Cerebellar nuclear complex (tissue), 1 donor: ENCODE measurements at places on chromosomes 12 and 14.

DNA sequence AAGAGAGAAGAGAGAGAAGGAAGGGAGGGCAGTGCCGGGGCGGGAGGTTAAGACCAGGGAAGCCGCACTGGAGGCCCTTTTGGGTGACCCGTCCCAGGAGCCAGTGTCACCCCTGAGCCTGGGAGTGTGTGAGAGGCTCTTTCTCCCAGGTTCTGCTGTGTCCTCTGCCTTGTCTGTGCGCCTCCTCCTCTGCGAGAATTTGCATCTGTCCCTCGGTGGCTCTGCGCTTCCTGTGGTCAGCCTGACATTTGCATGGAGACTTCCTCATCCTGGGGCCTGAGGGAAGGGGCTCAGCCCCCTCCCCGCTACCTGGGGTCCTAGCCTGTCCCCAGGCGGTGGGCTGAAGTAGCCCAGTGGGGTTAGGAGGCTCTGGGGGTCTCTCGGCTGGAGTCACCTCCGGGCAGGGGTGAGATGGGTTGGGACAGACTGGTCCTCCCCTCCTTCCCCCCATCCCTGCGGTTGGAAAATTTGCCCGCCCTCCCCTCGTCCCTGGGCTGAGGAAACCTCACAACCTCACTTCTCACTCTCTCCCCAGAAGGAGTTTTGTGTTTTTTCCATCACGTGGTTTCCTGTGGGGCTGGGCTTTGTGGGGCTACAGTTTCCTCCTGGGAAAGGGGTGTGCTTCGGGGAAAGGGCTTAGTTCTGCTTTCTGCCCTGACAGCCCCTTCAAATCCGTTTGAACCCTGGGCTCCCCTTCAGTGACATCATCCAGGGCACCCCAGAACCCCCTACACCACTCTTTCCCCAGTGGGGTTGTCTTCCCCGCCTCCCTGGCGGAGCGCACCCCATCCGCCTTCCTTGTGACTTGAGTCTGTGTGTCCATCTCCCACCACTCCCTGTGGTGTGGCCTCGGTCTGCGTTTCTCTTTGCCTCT is 2.5 kb downstream of the PTPN6 start:
- no peak for DNase-seq

GRCh38 chr12:26124446-26125399 is at the start of gene BHLHE41:
TSS of gene BHLHE41 (minus strand) at chr12:26125037. CDS start at chr12:26124779, 258 bp downstream.
- peak; percentile 69 for DNase-seq

GRCh38 chr12:28998662-28999120 is 150.4 kb upstream of the FAR2 start:
- no peak for DNase-seq

- DNase-seq, result no peak
Measured at GRCh38 chr14:20720741-20721140, 24.9 kb upstream of the EDDM3A start.

DNA sequence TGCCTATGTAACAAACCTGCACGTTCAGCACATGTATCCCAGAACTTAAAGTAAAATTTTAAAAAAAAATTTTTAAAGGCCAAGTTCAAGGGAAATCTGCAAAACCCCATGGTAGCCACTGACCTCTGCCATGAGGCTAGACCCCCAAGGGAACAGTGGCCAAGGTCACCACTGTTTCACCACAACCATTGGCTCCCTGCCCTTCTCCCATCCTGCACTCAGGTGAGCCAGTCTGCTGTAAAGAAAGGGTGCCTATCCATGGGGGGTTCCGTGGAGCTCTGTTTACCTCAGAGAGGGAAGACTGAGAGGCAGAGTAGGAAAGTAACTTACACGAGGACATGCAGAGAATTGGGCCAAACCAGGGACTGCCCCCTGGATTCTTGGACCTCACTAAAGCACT is 38.6 kb downstream of the VWF start:
- no peak for DNase-seq

DNA sequence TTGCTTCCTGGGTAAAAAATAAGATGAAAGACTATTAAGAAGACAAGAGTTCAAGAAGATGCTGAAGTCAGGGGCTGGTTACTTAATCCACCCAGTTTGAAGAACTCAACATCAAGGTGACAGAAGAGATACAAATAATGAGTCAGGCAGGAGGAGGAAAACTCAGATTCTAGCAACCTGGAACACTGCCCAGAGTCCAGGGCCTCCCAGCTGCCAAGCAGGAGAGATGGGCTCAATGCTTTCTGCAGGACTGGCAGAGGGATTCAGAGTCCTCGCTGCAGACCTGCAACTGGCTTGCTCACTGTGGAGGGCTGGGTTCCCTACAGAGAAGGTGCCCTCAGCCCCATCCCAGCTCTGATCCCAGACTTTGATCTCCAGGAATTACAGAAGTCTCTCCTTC is 28.6 kb upstream of the CEBPE start:
- DNase-seq, result no peak

GRCh38 chr12:55001198-55001868 is 16.8 kb upstream of the TESPA1 start:
- DNase-seq, result no peak

DNA sequence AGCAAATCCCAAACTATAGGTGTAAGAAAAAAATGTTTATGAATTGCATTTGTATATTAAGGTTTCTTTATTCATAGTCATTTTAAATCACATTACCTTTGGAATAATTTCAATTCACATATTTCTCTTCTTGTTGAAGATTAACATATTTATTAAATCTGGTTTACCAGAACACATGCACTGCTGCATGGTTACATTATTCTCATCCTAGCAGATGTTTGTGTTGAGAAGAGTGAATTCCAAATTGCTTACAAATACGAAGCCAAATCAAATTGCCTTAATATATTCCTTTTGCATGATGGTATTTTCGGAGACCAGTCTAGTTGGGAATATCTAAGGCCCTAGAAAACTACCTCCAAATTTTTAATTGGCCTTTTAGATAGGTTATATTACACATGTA is 130.6 kb downstream of the PLEKHA5 start:
- no peak for DNase-seq

DNA sequence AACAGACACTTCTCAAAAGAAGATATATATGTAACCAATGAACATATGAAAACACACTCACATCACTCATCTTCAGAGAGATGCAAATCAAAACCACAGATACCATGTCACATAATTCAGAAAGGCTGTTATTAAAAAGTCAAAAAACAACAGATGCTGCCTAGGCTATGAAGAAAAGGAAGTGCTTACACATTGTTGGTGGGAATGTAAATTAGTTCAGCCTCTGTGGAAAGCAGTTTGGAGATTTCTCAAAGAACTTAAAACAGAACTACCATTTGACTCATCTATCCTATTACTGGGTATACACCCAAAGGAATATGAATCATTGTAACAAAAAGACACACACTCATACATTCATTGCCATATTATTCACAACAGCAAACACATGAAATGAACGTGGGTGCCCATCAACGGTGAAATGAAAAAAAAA is 35.1 kb downstream of the EIF2S3B start:
- DNase-seq, result no peak

DNA sequence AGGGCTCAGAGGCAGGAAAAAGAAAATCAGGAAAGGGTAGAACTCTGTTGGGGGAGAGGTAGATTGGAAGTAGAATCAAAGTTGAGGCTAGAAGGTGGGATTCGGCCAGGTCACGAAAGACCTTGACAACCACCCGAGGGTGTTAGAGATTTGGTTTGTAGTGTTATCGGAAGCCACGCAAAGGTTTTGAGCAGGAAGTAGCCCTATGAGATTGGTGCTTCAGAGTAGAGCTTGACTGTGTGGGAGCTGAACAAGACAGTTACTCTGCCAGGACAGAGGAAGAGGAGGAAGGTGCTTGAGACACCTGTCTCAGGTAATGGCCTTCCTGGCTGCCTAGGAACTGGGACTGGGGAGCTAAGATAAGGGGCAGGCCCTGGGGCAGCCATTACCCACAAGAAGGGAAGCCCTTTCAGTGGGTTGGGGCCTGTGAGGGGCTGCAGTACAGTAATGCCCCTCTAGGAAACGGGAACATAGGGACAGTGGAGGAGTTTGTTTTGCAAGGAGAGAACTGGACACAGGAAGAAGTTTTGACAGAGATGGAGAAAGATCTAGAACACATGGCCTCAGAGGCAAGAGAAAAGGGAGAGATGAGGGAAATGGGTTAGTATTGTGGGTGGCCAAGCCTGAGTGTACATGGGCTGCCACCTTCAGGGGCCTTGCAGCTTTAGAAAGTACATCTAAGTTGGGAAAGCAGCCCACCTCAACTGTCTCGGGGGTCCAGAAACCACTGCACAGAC is 73.5 kb downstream of the RIN3 start:
- no peak for DNase-seq

- no peak for DNase-seq
Measured at GRCh38 chr14:66600416-66600815, 92.5 kb downstream of the GPHN start.

GRCh38 chr12:10454531-10454930 is 1.4 kb upstream of the KLRC1 start:
- no peak for DNase-seq

- DNase-seq, result no peak
Measured at GRCh38 chr12:2039034-2039433, 13.8 kb upstream of the CACNA1C start.

- DNase-seq, result no peak
Measured at GRCh38 chr12:28253161-28253641, 62.9 kb downstream of the CCDC91 start.

- DNase-seq, result no peak
Measured at GRCh38 chr12:507391-507796, 47.7 kb downstream of the B4GALNT3 start.

GRCh38 chr14:68652433-68652690 is 140.5 kb downstream of the ZFP36L1 start:
- DNase-seq, result no peak

- no peak for DNase-seq
Measured at GRCh38 chr14:69665631-69666030, 54.2 kb downstream of the SUSD6 start.

DNA sequence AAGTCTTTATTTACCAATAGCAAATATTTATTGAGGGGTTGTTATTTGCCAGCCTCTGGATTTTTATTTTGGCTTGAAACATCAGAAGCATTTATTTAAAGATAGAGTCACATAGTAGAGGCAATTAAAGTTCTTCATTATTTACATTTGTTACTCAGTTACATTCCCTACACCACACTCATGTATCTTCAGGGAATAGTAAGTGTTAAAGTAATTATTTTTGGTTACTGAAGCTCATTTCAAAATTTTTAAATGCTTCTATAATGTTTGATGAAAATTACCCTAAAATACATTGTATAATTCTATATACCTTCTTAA is 205.6 kb downstream of the ESR2 start:
- DNase-seq, result no peak

- no peak for DNase-seq
Measured at GRCh38 chr12:110165540-110166159, 41.5 kb downstream of the IFT81 start.

DNA sequence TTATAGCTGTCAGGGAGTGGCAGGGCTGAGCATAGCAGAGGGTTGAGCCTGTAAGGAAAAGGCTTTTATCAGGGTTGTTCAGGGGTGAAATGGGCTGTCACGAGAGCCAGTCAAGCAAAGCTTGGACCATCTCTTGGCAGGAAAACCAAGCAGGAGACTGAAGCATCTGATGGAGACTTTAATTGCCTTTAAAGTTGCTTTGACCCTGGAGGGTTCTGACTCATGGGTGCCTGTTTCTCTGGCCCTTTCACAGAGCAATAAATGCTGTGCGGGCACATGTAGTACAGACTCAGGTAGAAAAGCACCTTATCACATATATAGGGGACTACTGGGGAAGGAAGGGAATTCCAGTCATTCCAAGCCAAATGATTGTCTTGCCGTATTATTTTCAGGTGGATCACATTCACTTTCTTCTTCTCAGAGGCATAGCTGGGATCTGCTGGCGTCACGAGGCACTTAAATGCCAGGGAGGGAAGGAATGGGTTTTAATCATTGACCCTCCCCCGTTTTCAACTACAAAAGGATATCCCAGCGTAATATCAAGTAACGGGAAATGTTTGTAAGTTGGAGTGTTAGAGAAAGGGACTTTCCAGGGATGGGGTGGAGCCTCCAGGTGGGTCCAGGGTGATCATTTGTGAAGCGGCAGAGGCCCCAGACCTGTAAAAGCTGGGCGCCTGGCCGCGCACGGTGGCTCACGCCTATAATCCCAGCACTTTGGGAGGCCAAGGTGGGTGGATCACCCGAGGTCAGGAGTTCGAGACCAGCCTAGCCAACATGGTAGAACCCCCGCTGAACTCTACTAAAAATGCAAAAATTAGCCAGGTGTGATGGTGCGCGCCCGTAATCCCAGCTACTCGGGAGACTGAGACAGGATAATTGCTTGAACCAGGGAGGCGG is 34.9 kb downstream of the PLEKHD1 start:
- no peak for DNase-seq

DNA sequence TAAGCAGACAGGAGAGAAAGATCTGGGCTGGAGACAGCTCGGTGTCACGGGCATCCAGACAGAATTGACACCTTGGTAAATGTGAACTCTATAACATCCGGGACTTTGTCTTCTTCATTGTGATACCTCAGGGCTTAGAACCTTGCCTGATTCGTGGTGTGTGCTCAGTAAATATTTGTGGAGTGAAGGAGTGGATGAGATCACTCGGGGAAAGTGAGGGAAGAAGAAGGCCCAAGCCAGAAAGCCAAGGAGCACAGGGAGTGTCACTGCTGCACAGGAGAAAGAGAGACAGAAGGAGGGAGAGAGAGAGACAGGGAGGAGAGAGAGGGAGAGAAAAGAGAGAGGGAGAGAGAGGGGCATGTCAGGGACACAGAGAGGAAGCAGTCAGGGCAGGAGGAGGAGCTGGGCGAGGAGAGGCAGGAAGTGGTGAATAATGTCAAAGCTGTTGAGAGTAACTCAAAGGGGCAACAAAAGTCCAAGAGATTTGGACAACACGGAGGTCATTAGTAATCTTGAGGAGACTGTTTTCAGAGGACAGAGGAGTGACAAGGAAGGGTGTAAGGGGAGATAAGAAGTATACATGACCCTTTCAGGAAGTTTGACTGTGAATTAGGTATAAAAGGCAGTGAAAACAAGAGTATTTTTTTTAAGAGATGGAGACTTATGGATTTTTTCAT is 141.6 kb upstream of the MAX start:
- no peak for DNase-seq

GRCh38 chr12:74980510-74980909 is 229.1 kb downstream of the KCNC2 start:
- no peak for DNase-seq

DNA sequence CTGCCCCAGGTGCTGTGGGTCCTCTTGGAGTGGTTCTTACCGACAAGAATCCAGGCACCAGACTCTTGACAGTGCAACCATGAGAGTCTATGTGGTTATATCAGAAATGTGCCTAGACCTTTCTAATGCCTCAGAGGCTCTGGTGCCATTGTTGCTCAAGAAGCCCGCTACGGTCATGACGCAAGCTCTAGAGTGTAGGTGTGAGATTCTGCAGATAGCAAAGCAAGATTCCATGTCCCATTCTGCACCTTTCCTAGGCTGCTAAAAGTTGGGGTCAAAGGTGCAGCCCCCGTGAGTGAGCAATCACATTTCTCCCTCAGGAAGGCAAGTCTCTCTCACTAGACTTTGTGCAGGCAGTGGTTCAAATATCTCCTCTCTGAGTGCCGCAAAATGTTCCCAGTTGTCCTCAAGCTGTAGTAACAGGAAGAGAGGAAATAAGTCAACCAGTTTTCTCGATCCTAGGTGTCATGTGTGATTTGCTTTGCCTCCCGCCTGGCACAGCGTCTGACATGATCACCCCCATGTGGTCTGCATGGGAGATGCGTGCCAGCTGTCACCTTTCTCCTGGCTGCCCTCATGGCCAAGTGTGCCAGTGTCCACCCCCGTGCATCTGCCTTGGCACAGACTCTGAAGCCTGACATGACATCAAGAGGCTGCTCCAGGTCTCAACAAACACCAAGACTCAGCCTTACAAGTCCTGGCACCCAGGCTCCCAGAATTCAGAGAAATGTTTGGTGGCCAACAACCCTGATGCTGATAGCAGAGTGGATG is 122.5 kb upstream of the COCH start:
- no peak for DNase-seq
